NCI-H446 (cell line): ENCODE measurements at places on chromosomes 12 and 14.

- DNase-seq, result no peak
These were observed 272.5 kb downstream of the ALG10 start for GRCh38 chr12:34294671-34295365.

- DNase-seq, result no peak
These were observed 64.7 kb upstream of the ESRRB start for GRCh38 chr14:76311079-76311758.

- no peak for DNase-seq
These were observed 80.9 kb downstream of the RPS6KA5 start for GRCh38 chr14:90979515-90979914.

DNA sequence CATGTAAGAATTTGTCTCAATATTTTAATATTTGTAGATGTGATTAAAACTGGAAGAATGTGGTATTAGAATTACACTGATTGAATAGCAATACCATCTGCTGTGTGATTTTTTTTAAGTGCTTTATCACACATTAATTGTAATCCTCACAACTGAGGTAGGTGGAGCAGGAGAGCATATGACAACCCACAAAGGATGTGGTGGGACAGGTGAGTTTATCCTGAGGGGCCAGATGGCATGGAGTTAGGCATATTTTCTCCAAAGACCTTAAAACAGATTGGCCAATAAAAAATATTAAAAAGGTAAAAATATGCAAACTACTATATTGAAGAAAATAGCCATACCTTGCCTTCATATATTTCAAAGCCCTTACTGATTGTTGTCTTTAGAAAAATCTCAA lies 7.8 kb downstream of the LRRC10 start:
- no peak for DNase-seq

DNA sequence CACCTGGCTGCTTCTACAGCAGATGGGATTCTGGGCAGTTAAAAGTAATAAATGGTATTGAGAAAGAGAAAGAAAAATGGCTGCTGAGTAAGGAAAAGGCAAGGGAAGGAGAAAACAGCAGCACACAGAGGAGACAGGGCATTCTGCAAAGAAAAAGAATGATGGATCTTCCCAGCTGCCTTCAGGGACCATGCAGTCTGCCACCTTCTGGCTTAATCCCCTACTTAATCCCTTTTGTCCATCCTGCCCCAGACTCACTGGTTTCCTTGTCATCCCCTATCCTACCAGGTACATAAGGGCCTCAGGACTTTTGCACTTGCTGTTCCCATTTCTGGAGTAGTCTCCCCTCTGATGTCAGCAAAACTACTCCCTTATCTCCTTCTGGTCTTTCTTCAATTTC lies 107.6 kb downstream of the GAS2L3 start:
- DNase-seq, result no peak

DNA sequence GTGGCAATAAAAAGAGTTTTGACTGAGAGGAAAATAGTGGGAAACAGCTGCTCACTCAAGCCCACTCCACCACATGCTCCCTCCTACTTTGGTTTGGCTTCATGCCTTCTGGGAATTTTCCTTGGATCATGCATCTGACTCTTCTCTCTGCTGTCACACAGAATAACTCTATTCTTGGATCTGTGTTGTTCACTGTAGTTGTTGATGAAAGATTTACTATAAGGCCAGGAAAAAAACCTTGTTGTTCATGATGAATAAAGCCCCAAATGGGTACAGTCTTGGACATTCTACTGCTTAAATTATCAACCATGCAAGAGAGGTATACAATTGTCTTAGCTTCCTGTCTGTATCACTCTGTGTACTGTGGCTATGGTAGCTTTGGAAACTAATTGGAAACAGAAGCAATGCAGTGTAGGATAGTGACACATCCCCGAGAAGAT lies 70.5 kb downstream of the TMX1 start:
- DNase-seq, result peak; percentile 86

DNA sequence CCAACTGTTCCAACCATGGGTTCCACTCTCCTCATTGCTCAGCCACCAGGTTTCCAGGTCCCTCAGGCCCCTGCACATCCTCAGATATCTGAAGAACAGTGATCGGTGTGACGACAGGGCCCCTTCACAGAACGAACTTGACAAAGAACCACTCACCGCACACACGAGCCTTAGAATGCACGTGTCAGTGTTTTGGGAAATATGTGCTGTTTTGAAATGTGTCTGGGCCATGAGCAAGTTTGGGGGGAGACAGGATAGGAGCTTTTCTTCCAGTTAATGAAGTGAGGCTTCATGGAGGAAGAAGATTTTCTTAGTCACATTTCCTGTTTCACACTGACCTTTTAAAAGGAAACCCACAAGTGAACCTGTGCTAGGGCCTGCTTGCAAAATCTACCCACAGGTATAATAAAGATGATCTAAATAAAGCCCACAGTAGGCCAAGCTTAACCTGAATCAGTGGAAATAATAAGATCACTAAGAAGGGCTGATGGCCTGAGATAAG lies 58.6 kb downstream of the ZFP36L1 start:
- DNase-seq, result no peak

GRCh38 chr12:90653040-90653439 lies 301.9 kb downstream of the CCER1 start:
- DNase-seq, result no peak

DNA sequence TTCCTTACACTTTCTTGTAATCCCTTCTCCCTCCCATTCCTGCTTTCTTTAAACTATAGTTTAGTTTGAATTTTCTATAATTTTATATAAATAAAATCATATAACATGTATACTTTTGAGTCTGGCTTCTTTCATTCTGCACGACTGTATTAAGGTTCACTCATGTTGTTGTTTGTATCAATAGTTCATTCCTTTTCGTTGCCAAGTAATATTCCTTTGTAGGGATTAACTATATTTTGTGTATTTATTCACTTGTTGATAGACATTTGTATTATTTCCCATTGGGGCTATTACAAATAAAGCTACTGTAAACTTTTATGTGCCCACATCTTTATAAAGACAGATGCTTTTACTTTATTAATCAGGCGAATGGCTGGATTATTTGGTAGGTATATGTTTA lies 39.4 kb upstream of the TBC1D15 start:
- no peak for DNase-seq

- no peak for DNase-seq
These were observed 9.2 kb upstream of the SIVA1 start for GRCh38 chr14:104743461-104744380.

DNA sequence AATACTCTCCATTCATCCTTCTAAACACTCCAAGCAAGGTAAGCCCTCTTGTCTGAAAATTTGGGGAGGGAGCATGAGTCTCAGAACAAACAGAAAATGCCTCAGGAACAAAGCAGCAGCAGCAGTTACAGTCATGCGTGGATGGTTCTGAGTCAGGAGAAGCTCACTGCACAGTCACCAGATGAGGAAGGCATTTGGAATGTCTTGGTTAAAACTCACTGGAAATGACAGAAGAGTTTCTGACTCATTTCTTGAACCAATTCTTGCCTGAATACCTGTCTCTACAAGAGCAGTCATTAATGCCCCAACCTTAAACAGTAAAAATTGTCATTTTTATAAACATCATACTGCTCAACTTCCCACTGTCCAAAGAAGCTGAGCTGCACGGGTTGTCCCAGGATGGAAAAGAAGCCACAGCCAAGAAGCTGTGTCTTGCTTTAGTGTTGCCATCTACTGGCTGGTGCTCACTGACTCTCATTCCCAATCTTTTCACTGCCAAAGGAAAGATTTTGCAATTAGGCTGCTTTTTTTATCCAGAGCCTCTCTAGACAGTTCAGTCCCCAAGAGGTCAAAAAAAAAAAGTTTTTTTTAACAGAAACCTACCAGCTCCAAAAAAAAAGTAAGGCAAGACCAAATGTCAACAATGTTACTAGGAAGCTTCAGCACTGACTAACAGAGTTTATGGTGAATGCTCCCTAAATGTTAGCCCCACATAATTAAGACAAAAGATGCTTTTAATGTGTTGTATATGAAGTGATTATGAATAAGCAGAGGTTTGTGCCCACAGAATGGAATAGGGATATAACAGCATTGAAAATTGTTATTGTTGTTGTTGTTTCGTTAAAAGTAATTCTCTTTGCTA lies 40.4 kb downstream of the KICS2 start:
- DNase-seq, result peak; percentile 40

- no peak for DNase-seq
These were observed 729 bp upstream of the GAPDH start for GRCh38 chr12:6533653-6533922.

- DNase-seq, result peak; percentile 49
These were observed 17.8 kb upstream of the SALL2 start for GRCh38 chr14:21543963-21544362.

GRCh38 chr12:3630621-3631271 lies 122.2 kb downstream of the CRACR2A start:
- no peak for DNase-seq

- peak; percentile 66 for DNase-seq
These were observed 2.1 kb upstream of the SLC11A2 start for GRCh38 chr12:51028126-51028812.

- no peak for DNase-seq
These were observed 129.9 kb upstream of the PRMT8 start for GRCh38 chr12:3361146-3361545.

GRCh38 chr12:64744422-64745258 lies 14.6 kb downstream of the GNS start:
- no peak for DNase-seq

DNA sequence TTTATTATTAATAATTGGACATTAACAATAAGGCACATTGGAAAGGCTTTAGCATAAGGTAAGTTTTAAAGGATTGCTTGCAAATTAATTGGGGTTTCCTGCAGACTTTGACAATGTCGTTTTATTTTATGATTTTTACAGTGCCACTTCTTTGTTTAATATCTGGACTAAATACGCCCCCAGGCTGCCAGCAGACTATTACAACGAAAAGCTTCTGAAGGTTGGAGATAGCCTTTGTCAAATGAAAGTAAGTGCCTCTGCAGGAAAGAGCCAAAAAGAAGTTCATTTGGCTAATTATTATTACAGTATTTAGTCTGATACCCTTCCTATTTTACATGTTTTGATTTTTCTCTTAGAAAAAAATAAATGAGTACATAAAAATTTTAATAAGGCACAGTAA lies 11.3 kb downstream of the CFAP54 start:
- no peak for DNase-seq

DNA sequence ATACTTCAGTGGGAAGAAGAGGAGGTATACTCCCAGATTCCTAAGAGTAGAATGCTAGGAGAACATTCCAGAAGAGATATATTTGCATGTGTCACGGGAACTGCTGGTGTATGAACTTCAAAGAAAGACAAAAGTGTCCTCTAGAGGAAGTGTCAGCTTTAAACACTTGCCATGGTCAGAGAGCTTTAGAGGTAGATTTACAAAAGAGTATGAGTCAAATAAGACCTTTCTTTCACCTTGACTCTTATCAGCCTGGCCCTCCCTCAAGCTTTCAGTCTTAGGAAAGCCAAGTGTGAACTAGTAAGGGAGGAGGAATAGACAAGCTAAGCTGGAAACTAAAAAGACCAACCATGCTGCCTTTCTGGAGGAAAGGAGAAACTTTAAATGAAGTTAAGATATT lies 34.7 kb downstream of the COX8C start:
- DNase-seq, result no peak

GRCh38 chr12:795305-795704 lies 42.9 kb downstream of the WNK1 start:
- DNase-seq, result no peak

GRCh38 chr12:116525418-116526001 lies 33.7 kb upstream of the MAP1LC3B2 start:
- DNase-seq, result peak; percentile 43

- peak; percentile 43 for DNase-seq
These were observed 28.1 kb downstream of the CBX5 start for GRCh38 chr12:54251667-54252284.

DNA sequence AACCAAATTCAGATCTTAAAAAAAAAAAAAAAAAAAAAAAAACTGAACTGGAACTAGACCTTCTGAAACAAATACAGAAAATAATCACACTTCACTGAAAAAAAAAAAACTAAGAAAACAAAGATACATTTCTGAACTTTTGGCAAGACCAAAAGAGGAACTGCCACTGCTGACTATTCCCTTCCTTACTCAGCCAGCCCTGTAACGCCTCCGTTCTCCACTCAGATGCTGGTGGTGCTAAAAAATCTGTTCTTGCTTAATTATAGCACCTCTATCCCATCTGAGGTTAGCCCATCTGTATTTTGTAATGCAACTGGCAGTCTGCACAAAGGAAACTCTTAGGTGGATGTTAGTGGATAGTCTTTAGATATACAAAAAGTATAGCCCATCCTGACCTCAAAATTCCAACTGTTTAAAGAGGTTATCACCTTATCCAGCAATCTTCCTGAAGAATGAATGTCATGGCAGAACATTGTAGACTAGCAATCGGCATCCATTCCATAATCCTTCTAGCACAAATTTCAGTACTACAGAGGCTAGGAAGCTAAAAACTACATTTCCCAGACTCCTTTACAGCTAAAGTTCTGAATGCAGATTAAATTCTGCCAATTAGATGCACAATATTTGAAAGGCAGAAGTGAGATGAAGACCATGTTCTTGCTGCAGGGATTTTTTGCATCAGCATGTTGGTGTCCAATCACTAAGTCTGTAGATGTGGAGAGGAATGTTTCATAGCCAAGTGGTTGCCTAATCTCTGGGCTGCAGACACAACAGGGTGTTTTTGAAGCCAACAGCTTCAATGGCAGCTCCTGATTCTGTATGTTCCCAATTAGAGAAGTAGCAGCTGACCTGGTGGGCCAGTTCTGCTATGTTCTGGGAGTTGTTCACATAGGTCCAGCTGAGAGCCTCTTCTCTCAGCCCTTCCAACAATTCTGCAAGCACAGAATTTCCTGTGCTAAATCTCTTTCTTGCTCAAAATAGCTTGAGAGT lies 5.7 kb downstream of the MAP3K9 start:
- no peak for DNase-seq

DNA sequence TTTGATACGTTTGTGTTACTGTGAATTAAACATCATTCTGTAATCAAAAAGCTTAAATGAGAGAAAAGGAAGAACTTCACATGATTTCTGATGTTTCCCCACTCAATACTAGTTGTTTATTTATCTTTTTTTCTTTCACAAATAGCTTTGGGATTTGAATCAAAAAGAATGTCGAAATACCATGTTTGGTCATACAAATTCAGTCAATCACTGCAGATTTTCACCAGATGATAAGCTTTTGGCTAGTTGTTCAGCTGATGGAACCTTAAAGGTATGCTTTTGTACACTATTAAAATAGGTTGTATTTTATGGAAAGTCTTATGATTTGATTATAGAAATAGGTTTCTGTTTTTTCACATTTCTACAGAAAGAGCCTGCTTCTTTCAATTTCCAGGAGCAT lies 41.5 kb downstream of the APAF1 start:
- no peak for DNase-seq

GRCh38 chr12:12837813-12838153 lies 24.6 kb downstream of the DDX47 start:
- DNase-seq, result no peak

GRCh38 chr12:15131431-15131830 lies 89.8 kb downstream of the RERG start:
- DNase-seq, result peak; percentile 58

DNA sequence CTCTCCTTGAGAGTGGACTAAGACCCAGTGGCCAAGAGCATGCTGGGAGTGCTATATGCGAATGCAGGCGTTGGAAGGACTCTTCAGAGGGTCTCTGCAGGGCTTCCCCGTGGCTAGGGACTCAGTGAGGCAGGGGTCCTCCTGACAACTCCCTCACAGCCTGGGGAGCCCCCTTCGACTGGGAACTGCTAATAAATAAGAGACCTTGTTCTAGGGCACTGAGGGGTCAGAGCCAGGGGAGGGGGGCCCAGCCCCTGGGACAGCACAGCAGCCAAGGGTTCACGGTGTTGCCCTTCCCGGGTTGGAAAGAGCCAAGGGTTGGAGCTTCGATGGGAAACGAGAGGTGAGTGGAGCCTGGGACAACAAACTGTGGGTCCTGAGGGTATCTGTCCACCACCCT lies 6.0 kb upstream of the CPNE6 start:
- no peak for DNase-seq

GRCh38 chr14:58238252-58239243 lies 6.1 kb upstream of the PSMA3 start:
- DNase-seq, result no peak
